Omental fat pad (tissue), 4 donors: ENCODE measurements at places on chromosomes 11 and 22.

DNA sequence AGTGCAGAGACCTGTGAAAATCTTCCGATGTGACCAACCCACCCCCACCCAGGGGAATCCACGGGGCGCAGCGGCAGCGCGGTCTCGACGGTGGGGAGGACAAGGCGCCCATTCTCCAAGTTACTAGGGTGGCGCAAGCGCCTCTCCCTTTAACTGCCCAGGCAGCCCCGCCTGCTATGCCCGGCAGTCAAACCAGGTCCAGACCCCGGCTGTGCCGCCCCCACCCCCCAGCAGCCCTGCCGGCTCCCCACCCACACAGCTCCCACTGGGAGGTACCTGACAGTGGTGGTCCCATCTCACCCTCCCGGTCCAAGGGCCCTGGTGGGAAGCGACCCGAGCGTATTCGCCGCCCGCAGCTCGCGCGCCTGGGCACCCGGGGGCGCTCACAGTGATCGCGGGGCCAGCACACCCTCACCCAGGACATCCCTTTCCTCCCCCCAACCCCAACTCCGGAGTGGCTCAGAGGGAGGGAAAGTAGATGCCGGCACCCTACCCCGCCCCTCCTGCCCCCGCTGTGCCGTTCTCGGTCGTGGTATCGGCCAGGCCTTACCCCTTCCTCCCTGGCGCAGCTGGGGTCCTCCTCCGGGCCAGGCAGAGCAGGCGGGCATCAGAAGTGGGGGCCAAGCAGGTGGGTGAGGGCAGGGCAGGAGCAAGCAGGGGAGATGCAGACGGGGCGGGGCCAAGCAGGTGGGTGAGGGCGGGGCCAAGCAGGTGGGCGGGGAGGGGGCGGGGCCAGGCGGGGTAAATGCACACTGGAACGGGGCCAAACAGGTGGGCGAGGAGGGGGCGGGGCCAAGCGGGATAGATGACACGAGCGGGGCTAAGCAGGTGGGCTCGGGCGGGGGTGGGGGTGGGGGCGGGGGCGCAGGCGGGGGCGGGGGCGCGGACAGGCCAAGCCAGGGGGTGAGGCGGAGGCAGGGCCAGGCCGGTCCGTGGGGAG, at the start of gene TRPM5:
TSS of gene TRPM5 (minus strand) at position 634 of the 940 bp plus-strand sequence. CDS start 21,478 bp downstream, outside the sequence.
- no peak for DNase-seq

DNA sequence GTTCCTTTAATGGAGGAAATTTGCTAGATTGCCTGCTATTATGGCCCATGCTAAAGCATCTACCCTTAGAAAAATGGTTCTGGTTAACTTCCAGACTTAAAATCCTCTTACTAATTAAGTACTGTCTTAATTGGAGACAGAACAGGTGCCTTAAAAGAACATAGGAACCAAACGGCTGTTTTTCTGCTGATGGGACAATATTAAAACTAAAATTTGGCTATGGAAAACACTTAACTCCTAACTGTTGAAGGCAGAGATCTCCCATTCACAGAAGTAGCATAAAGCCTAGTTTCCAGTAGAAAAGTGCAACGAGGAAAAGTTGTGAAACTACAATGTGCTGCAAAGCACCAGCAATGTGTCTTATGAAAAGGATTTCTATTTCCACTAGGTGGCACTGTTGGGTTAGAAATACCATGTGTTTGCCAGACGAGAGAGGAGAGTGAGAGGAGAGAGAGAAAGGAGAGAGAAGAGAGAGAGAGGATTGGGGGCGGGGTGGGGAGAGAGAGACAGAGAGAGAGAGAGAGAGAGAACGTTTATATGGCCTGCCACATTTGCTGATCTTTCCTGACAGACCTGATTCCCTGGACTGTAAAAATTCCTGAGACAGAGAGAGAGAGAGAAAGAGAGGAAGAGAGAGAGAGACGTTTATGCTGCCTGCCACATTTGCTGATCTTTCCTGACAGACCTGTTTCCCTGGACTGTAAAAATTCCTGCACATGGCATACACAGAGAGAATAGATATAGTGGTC, 51.5 kb downstream of the FAM181B start:
- no peak for DNase-seq

DNA sequence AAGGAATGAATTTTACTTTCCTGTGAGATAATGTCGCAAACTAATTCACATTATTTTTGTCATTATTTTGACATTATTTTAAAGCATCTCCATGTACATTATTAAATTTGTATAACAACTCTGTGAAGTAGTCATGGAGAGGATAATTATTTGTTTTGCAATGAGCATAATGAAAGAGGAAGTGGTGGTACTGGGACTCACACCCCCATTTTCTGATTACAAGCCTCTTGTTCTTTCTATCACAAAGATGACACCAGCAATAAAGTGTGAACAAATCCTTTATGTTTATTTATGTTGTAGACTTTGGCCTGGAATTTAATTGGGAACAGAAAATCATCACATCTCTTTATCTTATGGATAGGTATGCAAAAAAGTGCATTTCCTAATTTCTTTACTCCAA, 522.6 kb downstream of the TMEM135 start:
- DNase-seq, result no peak

DNA sequence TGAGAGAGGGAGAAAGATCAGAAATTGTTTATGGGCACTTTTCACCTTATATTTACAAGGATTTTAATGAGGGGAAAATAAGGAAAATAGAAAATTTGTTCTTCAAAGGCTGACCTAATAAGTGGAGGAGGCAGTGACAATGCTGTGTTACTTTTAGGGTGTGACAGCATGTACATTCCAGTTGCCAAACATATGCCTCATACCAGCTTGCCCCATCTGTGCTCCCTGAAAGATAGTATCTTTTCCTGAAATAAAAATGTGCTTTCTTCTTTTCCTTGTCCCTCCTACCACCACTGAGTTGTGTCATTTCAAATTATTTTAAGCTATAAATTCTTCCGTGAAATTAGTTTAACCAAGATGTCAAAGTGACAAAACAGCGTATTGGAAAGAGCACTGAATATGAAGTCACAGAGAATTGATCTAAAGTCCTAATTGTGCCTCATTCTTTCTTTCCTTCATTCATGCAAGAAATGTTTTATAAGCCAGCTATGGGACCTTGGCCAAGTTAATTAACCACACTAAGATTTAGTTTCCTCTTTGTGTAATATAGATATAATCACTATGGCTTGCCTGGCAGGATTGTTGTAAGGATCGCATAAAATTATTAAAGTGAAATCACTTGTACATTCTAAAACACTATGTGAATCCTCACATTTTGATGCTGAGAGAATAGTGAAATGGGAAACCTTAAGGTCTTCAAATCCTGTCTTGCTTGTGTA, 1307.5 kb upstream of the TENM4 start:
- no peak for DNase-seq

DNA sequence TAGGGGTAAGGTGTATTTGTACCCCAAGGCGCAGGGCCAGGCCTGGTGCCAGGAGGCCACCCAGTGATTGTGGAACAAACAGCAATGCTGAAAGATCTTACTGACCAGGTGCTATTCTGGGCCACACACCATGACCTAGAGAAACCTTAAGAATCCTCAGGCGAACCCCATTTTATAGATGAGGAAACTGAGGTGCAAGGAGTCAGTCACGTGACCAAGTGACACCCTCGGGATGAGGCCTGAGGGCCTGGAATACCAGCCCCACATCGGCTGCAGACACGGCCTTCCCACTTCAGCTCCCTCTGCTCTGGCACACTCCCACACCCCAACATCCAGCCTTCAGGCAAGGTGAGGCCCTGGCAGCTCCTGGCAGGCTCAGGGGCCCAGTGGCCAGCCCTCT, 13.1 kb downstream of the CABP7 start:
- DNase-seq, result no peak

DNA sequence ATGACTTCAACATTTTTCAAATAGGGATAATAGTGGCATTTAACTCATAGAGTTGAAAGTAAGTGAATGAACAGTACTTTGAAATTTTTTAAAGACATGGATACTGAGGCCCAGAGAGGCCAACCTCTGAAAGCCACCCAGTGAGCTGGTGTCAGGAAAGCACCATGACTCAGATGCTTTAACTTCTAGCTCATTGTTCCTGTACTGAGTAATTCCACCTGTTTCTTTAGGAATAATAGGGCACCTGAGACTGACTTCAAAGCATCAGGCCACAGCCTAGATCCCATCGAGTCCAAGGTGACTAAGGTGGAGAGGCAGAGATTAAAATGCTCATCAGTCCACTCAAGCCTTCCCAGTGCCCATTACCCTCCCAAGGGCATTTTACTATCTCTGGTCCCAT, 491.8 kb upstream of the TENM4 start:
- DNase-seq, result no peak

DNA sequence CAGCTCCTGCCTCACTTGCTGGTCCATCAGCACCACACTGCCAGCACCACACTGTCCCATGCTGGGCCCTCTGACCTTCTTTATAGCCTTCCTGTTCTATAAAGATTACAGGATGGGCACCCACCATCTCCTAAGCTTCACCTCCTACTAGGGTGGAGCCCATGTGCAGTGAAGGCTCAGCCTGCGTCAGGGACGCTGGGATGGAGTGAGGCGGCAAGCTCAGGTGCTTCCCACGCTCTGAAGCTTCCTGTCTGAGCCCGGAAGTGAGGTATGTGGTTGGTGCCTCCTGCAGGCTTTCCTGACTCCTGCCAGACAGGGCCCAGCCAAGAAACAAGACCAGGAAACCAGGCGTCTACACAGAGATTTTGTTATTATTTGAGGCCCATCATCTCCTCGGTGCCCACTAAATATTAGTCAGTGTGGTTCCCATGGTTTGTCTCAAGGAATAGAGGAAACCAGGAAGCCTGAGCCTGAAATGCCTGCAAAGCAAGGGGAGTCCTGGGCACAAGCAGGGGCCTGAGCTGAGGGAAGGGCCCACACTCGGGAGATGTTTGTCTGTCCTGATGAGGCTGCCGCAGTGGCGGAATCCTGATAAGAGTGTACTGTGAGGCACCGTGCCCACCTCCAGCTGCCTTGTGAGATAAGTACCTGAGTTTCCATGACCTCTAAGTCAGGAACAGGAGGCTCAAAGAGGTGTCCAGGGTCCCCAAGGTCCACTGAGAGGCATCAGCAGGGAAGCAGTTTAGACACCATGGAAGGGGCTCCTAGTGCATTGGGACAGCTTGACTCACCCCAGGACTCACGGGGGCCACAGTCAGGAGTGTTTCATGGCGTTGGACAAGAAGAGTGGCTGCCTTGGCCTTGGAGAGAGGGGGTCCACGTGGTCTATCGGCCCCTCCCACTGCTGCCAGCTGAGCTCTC, 22.0 kb downstream of the RSPH14 start:
- no peak for DNase-seq

DNA sequence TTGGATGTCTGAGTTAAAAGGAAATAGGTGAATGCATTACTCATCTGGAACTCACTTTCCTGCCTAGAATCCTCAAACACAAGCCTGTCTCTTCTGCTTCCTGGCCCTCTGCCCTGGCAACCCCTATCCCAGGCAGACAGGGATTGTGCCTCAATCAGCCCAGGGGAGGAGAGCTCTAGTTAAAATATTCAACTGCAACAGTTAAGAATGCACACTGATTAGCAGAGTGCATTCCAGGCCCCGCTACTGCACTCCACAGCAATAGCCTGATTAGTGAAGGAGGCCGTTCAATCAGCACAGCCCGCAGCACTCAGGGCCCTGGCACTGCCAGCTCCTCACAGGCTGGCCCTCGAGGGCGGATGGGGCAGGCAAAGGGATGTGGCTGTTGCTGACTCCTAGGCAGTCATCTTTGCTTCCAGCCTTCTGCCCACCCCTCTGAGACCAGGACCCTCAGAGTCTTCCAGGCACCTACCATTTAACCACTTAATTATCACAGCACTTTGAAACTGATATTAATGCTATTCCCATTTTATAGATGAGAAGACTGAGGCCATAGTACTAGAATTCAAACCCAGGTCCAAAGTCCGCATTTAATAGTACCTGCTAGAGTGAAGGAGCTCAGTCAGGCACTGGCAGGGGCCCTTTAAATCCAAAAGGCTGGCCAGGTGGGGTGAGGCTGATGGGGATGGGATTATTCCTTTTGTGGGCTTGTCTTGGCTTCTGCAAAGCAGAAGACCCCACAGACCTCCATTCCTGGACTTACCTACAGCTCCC, 435.3 kb downstream of the SOX6 start:
- DNase-seq, result no peak

- no peak for DNase-seq
These were observed 55.0 kb upstream of the EMID1 start for GRCh38 chr22:29150701-29151100.

DNA sequence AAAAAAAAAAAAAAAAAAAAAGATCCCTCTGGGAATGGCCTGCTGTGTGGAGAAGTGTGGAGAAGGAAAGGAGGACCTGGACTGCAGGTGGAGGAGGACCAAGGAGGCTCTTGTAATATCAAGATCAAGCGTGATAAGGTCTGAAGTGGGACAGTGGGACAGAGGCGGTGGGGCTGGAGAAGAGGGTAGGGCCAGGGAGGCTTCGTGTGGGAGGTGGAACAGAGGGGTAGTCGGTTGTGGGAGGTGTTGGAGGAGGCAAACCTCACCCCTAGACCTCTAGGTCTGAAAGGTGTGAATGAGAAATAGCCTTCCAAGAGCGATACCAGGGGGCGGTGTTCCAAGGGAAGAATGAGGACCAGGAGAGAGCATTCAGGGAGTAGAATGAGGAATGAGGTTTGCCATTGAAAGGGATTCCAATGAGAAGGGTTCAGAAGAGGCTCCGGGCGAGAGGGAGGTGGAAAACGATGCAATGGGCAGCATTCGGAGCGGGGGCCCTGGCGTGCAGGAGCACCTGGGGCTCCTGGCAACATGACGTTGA, 44.2 kb downstream of the MCHR1 start:
- DNase-seq, result no peak

DNA sequence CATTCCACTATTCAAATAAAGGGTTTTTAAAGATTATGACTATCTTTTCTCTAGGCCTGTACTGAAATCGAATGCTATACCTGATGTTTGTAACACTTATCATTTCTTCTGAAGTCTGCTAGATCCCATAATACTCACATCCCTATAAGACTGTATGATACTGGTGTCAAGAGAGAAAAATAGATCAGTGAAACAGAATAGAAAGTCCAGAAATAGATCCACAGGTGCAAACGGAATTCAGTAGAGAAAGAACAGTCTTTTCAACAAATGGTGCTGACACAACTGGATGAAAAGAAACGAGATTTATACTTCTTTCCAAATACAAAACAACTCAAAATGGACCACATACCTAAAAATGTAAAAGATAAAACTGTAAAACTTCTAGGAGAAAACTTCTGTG, 143.2 kb downstream of the APOL5 start:
- DNase-seq, result no peak
